ENCODE measurements at places on chromosomes 11 and 22. TPM values are rescaled to one million over a fixed set of nuclear protein-coding genes. Genes with fewer than 3 reads are reported as not detected.

GAL3ST1 gene
- 2.8 TPM for total RNA-seq

LMNTD2 gene
- total RNA-seq: not detected

PPP6R3 gene
- 173 TPM for total RNA-seq

C11orf16 gene
- not detected for total RNA-seq

SPI1 gene
- total RNA-seq: 1.2 TPM

GNG3 gene
- total RNA-seq: 37.2 TPM
